CD8-positive, alpha-beta memory T cell (primary cell): ENCODE measurements at places on chromosomes 4 and X.

GRCh38 chr4:3225936-3226335 is 23.0 kb upstream of the MSANTD1 start:
- DNase-seq, result no peak

GRCh38 chr4:19010761-19011160 is 989.2 kb upstream of the LCORL start:
- no peak for DNase-seq

- no peak for DNase-seq
Measured at GRCh38 chr4:15063341-15063740, 61.1 kb downstream of the CPEB2 start.

- no peak for DNase-seq
Measured at GRCh38 chr4:122658818-122659295, 38.0 kb upstream of the IL21 start.

DNA sequence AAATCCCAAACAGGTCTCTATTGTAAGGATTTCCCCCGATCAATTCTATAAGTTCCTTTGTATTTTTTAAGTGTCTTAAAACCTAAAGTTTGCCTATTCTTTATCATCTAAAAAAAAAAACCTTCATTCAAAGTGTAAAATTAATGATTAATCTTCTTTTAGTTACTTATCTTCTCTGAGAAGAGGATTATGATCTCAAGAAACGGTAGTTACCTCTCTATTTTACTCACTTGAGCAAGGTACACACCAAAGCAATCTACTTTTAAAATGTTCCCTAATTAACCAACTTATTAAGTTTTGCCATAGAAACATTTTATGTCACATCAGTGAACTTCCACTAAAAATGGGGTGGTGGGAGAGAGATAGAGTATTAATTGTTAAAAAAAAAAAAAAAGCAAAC is 15.2 kb upstream of the GALNT7 start:
- no peak for DNase-seq

DNA sequence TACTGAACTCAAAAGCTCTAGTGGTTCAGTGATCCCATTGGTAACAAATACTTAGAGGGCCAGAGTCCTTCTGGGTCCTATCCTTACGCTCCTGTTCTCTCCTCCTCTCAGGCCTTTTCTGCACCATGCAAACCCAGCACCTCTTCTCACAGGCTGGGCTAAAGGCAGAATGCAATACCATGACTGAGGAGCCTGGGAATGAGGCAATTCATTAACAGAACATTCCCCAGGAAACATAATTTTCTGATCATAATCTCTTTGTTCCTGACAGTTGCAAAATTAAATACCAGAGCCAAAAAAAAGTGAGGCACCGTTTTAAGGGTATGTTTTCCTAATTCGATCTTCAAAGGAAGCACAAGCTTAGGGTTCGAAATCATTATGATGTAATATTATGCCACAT is 9.0 kb downstream of the SORBS2 start:
- DNase-seq, result no peak

GRCh38 chr4:53734584-53735353 is 143.5 kb upstream of the LNX1 start:
- DNase-seq, result no peak

- no peak for DNase-seq
Measured at GRCh38 chr4:70399319-70399718, 1.6 kb downstream of the OPRPN start.

DNA sequence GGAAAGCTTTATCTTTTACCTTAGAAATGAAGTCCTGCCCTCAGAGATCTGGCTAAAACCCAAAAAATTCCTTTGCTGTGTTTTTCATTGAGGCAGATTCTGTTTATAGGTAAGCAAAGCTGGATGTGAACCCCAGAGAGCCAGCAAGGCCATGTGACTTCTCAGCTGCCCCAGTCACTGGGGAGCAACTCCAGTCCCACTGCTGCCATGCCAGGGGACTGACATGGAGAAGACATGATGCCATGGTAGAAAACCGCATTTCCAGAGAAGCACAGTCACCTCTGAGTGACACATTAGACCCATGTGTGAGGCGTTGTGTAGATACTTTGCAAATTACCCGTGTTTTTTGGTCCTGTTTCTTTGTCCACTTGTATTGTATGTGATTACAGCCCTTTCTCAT is 45.4 kb downstream of the PTTG2 start:
- no peak for DNase-seq

DNA sequence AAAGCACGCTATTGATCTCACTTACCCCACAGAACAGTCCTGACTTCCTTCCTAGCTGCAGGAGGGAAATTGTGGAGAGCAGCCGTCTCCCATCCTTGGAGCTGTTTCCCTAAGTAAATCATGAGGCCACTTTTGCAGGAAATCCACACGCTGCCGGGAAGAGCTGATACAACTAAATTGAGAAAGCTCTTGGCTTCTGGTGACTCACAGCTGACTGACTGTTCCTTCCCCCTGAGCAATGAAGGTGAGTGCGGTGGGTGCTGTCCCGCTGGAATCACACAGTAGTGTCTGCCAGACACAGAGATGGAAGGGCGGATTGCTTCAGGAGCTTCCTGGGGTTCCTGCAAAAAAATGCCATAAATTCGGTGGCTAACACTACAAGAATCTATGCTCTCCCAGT is 268.9 kb downstream of the ASMT start:
- DNase-seq, result no peak

DNA sequence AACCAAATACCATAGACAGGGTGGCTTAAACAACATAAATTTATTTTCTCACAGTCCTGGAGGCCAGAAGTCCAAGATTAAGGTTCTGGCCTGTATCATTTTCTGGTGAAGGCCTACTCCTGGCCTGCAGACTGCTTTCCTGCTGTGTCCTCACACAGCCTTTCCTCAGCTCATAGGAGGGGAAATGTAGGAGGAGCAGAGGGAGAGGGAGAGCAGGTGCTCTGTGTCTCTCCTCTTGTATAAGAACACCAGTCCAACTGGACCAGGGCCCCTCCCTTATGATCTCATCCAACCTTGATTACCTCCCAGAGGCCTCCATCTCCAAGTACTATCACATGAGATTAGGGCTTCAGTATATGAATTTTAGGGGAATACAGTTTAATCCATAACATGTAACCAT is 34.3 kb downstream of the RAPGEF2 start:
- no peak for DNase-seq

DNA sequence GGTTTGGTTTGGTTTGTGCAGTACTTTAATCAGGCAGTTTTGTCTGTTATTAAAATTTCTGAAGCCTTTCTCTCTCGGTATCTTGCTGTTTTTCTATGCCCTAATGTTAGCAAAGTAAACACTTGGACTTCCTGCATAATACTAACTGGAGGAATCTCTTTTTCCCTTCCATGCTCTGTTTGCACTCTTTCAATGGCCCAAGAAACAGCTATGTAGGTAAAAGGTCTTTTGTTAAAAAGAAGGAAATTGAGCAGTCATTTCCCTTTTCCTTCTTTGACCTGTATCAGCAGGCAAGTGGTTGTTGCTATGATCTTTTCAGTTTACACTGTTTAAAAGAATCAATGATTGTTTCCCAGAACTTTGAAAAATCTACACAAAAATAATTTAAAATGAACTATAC is 82.7 kb downstream of the CCSER1 start:
- no peak for DNase-seq

- no peak for DNase-seq
Measured at GRCh38 chr4:82899374-82900065, 1.0 kb upstream of the THAP9 start.

DNA sequence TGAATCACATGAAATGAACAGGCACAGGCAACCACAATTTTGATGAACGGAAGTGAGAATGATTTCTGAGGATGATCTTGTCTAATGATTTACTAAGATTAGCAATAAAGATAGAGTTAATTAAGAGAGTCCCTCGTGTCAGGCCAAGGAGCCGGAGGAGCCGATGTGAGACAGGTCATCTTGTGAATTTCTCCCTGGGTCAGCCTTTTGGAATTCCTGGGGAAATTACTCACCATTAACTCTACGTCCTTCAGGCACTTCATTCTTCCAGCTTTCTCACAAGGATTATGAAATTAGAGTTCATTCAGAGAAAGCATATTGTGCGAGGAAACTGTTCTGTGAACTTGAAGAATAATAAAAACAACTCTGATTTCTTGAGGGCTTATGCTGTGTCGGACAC is 86.7 kb downstream of the PSAPL1 start:
- no peak for DNase-seq

GRCh38 chr4:127138586-127138985 is 494.2 kb upstream of the INTU start:
- no peak for DNase-seq

GRCh38 chr4:177131736-177132135 is 177.9 kb upstream of the NEIL3 start:
- DNase-seq, result no peak

DNA sequence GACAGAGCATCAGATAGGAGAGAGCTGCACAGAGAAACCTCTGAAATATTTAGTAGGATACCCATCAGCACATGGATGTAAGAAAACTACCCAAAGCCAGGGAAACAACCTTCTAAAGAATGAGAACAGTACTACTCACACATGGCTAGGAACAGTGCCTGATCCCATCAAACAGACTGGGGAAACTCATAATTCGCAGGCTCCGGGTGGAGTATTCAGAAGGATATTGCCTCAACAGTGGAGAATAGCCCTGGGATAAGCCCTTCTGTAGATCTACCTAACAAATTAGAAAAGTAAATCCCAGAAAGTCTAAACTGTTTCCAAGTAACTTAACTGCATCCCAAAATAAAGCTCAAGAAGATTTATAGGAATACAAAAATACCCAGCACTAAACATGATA is 17.8 kb downstream of the RCHY1 start:
- DNase-seq, result no peak

GRCh38 chr4:76723924-76724323 is 174.0 kb downstream of the SOWAHB start:
- DNase-seq, result no peak

DNA sequence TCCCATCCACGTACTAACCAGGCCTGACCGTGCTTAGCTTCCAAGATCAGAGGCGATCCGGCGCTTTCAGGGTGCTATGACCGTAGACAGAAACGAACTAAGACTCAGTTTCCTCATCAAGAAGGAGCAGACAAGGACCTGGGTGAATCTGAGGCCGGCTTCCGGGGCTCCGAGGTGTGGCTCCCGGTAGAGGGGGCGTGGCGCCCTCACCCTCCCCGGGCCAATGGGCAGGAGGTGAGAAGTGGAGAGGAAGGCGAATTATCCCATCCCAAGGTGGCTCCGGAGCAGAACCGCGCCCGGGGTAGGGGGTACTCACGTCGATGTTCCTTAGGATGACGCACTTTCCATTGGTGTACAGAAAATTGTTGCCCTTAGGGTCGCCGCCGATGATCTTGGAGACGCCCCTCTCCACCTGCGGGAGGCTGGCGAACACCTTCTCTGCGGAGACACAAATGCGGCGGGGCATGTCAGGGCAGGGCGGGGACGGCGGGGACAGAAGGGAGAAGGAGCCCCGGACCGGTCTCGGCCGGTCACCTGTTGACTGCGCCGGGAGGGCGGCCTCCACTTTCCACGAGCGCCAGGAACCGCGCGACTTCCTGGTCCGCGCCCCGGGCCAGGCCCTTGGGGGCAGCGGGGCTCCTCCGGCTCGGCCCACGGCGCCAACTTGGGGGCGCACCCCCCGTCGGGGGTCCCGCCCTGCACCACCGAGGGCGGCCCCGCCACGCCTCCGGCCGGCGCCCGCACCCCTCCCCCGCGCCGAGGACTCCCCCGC is 616 bp downstream of the WDR1 start:
- DNase-seq, result peak; percentile 82

DNA sequence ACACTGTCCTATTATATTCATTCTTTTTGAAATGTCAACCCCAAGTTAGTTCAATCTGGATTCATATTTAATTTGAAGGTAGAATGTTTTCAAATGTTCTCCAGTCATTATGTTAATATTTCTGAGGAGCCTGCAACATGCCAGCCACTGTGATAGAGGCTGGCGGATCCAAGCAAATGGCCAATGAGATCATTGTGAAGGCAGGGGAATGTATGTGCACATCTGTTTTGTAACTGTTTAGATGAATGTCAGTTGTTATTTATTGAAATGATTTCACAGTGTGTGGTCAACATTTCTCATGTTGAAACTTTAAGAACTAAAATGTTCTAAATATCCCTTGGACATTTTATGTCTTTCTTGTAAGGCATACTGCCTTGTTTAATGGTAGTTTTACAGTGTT is 1.6 kb downstream of the CXCL1 start:
- no peak for DNase-seq

DNA sequence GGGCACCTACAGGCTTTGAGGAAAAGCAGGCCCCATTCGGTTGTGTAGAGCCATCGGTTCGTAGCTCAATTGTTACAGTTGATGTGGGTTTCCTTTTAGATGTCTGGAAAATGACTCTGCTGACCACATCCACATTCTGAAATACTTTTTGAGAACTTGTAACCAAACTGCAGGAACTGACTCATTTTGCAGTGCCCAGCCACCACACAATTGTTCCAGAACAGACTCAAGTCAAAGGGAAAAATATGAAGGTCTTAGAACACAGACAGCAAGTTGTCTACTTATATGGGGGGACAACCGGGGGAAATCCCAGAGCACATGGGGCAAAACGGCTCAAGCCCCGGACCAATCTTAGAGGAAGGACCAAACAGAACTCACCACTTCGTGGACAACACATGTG is 557.6 kb upstream of the DIPK2B start:
- DNase-seq, result no peak

- DNase-seq, result no peak
Measured at GRCh38 chr4:139207873-139208403, 30.9 kb upstream of the ELF2 start.

- no peak for DNase-seq
Measured at GRCh38 chr4:16530688-16531635, 304.7 kb upstream of the TAPT1 start.

GRCh38 chrX:110852180-110852579 is 56.6 kb upstream of the CHRDL1 start:
- DNase-seq, result no peak

DNA sequence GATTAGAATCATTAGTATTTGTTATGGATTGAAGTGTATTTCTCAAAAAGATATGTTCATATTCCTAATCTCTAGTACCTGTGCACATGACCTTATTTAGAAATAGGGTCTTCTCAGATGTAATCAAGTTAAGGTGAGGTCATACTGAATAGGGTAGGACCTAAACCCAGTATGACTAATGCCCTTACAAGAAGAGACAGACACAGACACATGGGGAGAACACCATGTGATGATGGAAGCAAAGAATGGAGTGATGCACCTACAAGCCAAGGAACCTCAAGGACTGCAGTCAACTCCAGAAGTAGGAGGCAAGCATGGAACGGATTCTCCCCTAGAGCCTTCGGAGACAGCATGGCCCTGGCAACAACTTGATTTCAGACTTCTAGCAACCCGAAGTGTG is 31.4 kb downstream of the OTUD4 start:
- no peak for DNase-seq

- no peak for DNase-seq
Measured at GRCh38 chr4:112082954-112083586, 62.2 kb upstream of the FAM241A start.

- DNase-seq, result no peak
Measured at GRCh38 chrX:39577985-39578869, 519.5 kb downstream of the BCOR start.

- DNase-seq, result no peak
Measured at GRCh38 chrX:105314458-105314857, 94.0 kb upstream of the TEX13A start.

DNA sequence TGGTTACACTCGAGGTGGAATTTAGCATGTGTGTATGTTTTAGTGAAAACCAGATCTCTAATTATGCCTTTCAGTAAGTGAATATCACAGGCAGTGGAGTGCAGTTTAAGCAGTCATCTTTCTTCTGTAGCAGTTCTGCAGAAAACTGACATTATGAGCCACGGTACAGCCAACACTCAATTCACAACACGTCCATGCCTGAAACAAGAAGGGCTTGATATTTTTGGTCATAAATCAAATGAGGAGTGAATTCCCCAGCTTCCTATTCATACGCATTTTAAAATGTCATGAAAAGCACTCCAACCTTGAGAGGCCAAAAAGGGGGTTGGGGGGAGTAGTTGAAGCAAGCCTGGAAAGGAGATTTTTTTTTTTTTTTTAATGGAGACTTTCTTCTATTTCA is 316.7 kb downstream of the ARHGAP10 start:
- no peak for DNase-seq
